ENCODE measurements at places on chromosomes 6 and 20. TPM values are rescaled to one million over a fixed set of nuclear protein-coding genes. Genes with fewer than 3 reads are reported as not detected.

The STX11 gene
- 5.2 TPM for total RNA-seq

The PLCB1 gene
- total RNA-seq = 4.1 TPM

The CALHM5 gene
- total RNA-seq = 0.67 TPM

- no peak overlapping the region for H3K4me3 ChIP-seq
- H3K4me1 ChIP-seq = no peaks in the 10 kb centered on the region
- DNase-seq = no peak
Observed at GRCh38 chr20:24670341-24670872, 201.0 kb downstream of the SYNDIG1 start.

DNA sequence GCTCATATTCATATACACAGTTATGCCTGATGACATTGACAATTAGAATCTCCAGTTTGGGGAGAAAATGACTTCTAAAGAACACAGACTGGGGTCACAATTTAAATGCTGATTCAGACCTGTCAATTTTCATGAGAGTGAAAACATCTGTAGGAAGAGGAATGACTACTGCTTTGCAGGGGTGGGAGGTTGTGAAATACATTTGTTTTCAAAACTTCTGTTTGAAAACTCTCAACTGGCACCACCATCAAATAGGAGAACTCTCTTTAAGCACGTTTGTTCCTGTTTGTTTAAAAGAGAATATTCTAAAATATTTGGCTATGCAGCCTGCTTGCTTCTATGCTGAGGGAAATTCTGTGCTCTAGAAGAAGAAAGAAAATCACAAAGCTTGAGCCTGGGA lies 50.8 kb upstream of the ADGRF5 start:
- no peaks in the 10 kb centered on the region for H3K36me3 ChIP-seq
- no peak for DNase-seq
- H3K27me3 ChIP-seq = no peaks in the 10 kb centered on the region

DNA sequence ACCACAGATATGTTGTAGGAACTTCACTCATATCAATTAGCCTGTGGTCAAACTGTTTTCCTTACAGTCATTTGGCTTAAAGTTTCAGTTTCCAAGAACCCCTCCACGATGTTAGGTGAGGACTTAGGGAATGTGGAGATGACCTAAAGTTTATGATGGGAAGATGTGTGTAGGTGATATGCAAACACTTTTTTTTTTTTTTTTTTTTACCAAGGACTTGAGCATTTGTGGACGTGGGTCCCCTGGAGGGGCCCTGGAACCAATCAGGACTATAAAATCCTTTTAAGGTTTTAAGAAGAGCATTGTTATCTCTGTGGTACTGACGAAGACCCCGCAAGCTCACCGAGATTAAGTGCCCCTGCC lies 478 bp upstream of the MTHFD1L start:
- H3K4me1 ChIP-seq = peaks cover 5% of the 10 kb centered on the region
- DNase-seq = no peak
- H3K27me3 ChIP-seq = peaks cover 7% of the 10 kb centered on the region

DNA sequence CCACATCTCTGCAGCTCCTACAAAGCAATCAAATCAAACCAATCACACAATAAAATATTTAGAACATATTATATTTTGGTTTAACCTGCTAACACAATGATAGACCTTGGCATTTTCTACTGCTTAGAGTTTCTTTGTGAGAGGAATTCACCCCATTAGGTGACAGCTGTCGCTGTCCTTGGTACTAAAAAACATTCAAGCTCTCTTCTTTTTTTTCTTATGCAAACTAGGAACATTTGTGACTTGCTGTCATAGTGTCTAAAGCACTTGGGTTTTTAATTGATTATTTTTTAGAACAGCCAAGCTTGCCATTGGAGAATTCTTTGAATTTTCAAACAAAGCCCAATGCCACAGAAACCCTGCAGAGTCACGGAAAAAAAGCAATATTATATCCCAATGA lies 46.4 kb downstream of the CNR1 start:
- no peaks in the 10 kb centered on the region for H3K27me3 ChIP-seq
- H3K36me3 ChIP-seq = no peaks in the 10 kb centered on the region
- H3K4me1 ChIP-seq = no peaks in the 10 kb centered on the region
- H3K4me3 ChIP-seq = no peak overlapping the region
